Stimulated activated CD4-positive, alpha-beta T cell treated with anti-CD3 and anti-CD28 coated beads, TNF-alpha, amount 100 ng/mL, for 24 hours (primary cell): ENCODE measurements at places on chromosomes 16 and 17.

DNA sequence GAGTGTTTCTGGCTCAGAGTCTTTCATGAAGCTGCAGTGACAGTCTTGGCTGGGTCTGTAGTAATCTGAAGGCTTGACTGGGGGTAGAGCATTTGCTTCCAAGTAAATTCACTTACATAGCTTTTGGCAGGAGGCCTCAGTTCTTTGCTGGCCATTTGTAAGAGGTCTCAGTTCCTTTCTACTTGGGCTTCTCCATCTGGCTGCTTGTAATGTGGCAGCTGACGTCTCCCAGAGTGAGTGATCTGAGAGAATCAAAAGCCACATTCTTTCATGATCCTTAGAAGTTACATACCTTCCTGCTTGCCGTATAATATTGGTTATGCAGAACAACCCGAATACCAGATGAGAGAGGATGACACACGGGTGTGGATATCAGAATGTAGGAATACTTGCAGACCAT lies 39.8 kb downstream of the NF1 start:
- no peak for DNase-seq

DNA sequence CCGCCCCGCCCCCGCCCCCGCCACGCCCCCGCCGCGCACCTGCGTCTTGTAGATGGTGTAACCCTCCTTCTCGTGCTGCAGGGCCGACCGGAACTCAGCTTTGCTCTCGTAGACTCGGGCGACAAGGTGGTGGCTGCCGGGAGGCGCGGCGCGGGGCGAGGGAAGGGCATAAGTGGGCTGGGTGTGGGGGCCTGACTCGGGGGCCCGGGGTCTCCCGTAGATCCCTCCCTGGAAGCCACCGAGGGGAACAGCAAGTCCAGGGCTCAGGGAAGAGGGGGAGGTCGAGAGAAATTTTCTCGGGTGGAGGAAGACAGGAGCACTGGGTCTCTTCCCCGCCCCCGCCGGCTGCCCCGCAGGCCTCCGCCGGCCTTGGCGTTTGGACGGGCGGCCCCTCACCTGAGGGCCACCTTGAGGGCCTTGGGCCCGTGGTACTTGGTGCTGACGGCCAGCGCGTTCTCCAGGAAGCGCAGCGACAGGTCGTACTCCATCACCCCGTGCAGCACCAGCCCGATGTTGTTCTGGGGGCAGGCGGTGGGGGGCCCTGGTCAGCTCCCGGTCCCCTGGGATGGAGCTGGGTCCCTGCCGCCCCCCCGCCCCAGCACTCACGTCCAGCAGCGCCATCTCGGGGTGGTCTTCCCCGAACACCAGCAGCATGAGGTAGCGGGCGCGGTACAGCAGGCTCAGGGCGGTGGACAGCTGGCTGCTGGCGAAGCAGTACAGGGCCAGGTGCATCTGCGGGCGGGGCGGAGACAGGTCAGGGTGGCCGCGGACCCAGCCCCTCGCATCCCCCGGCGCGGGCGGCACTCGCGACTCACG lies 19.4 kb downstream of the CLUH start:
- no peak for DNase-seq

DNA sequence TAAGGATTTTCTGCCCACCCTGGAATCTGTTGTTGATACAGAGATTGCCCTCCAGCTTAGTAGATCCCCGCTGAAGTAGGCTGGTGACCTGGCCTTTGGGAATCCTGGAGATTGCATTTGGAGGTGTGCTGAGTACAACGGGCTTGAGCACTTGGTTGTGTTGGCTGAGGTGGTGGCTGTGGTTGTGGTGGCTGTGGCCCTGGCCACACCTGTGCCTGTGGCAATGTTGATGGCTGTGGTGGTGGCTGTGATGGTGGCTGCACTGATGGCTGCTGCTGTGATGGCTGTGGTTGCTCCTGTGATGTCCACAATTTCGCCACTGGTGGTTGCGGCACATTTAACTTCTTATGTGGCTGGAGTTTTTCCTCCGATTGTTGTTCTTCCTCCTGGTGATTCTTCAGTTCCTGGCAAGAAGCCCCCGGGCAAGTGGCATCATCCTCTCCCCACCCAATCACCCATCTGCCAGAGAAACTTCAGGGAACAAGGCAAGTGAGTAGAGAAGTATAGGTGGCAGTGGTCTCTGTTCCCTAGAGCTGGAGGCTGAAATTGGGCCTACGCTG lies 4.2 kb downstream of the CCDC200 start:
- DNase-seq, result no peak

- DNase-seq, result no peak
Measured at GRCh38 chr16:54633943-54634362, 296.7 kb upstream of the IRX5 start.

- DNase-seq, result no peak
Measured at GRCh38 chr16:26742040-26742439, 324.7 kb upstream of the C16orf82 start.

- DNase-seq, result no peak
Measured at GRCh38 chr17:8226536-8227237, 16.3 kb upstream of the AURKB start.

DNA sequence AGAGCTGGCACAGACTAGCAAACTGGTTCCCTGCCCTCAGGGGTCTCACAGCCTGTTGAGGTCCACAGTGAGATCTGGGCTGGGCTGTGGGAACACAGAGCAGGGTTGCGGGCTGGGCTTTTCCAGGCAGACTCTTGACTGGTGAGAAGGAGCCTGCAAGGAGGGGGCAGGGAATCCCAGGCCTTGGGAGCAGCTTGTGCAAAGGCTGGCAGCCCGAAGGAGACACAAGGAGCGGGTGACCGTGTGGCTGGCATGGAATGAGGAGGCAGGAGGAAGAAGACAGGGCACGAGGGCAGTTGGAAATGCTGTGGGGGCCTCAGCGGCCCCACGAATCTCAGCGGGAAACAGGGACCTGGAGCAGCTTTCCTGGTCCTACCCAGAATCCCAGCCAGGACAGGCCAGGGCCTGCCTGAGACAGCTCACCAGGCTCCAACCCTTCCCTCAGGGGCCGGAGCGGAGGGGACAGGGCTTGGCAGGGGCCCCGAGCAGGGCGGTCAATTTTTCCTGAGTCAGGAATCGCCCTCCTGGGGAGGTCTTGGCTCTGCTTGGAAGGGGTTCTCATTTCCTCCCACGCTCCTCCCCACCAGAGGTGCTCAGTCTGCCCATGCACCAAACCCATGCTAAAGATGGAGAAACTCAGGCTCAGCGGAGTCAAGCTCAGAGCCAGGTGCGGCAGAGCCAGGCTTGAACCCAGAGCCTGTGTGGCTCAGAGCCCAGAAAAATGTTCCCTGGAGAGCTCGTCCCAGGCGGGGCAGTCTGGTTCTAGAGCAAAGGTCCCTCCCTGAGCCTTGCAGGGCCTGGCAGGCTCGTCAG lies 9.2 kb upstream of the SNN start:
- no peak for DNase-seq

GRCh38 chr16:60064026-60064425 lies 1329.9 kb upstream of the GOT2 start:
- no peak for DNase-seq
